ENCODE measurements at places on chromosomes 5 and 9. TPM values are rescaled to one million over a fixed set of nuclear protein-coding genes. Genes with fewer than 3 reads are reported as not detected.

DNA sequence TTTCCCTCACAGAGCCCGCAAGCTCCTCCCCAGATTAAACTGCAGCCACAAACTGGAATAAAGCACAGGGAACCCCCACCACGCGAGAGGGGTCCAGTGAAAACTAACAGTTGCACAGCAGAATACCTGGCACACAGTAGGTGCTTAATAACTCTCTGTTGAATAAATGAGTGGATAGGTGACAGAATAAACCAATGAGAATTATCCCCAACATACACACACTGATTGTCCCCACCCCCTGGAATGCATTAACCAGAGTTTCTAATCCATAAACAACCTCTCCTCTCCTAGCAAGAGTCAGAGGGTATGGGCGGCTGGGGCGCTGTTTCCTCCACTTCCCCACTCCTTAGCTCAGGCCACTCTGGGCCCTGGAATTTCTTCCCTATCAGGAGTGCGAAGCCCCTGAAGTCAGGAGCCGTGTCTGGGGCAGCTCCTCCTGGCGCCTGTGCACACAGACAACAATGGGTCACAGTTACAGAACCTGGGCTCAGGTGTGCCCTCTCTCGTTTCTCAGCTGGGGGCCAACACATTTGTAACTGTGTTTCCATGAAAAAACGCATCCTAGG lies 27.6 kb downstream of the RAPGEF1 start:
- DNase-seq: no peak

DNA sequence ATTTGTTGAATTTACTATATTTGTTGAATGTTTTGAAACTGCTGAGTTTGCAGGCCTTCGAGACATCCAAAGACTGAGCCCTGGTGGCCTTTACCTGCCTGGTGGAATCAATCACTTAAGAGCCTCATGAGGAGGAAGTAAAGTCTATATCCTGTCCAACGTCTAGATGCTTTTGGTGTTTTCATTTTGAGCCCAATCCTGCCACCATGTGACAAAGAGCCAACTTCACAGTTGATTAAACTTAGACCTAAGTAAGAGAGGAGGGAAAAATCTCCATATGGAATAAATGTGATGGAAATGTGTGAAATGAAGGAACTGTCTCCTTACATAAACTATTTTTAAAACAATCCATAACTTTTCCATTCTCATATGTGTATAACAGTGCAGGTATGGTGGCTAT lies 220.1 kb downstream of the PRR16 start:
- no peak for DNase-seq

DNA sequence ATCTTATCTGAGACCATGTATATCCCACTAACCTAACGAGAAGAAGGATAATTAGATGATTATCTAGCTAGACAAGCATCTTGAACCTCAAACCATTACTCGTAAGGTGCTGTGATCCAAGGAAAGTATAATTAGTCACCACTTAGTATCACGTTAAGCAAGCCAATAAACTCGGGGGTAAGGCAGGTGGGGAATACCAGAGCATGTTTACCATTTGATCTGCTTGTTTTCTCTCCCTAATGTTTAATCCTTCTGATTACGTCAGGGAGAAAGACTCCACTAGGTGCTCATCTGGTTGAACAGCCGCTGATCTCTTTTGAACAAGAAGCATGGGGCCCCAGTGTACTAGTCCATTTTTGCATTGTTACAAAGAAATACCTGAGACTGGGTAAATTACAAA lies 69.9 kb upstream of the SLC1A1 start:
- DNase-seq: no peak

DNA sequence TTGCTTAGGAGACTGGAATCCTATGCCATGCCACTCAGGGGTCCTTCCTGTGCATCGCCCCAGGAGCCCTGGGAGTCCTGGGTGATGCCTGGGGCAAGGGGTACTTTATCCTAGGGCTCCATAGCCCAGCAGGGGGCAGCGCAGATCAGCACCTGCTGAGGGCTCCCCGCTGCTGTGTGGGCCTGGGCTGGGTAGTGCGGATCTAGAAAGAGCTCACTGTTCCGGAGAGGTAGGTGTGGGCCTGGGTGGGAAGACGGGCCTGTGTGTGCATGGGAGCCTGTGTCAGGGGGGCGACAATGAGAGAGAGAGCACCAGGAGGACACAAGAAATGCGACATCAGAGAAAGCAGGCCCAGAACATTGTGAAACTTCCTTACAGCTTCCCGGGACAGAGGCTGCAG lies 11.4 kb upstream of the DAB2IP start:
- DNase-seq: no peak

- no peak for DNase-seq
These were observed 104.0 kb downstream of the ERCC6L2 start for GRCh38 chr9:95979446-95979845.

The SGCD gene
- 77.3 TPM for polyA plus RNA-seq
